Vein endothelial cell (primary cell): ENCODE measurements at places on chromosomes 7 and 10. TPM values are rescaled to one million over a fixed set of nuclear protein-coding genes. Genes with fewer than 3 reads are reported as not detected.

The OR2A1 gene
- not detected in 2 replicates for total RNA-seq

The FIS1 gene
- total RNA-seq = 153 and 200 TPM in 2 replicates

The MEIG1 gene
- total RNA-seq = not detected in 2 replicates

The SH2D4B gene
- under 0.01 and 0.10 TPM in 2 replicates for total RNA-seq

The GPER1 gene
- 2.3 and 4.5 TPM in 2 replicates for total RNA-seq

The STEAP1B gene
- total RNA-seq = 37.2 and 44.8 TPM in 2 replicates

The HERC4 gene
- total RNA-seq = 41.2 and 68.8 TPM in 2 replicates

The ANXA11 gene
- total RNA-seq = 58.7 and 60.1 TPM in 2 replicates

The FBXL13 gene
- 0.76 and 0.98 TPM in 2 replicates for total RNA-seq

The PYROXD2 gene
- total RNA-seq = 0.96 and 2.3 TPM in 2 replicates

The SPDYE3 gene
- total RNA-seq = not detected in 2 replicates

The VENTX gene
- not detected in 2 replicates for total RNA-seq

The IFIT3 gene
- total RNA-seq = 5.4 and 7.5 TPM in 2 replicates

The TRIL gene
- 1.8 and 4.2 TPM in 2 replicates for total RNA-seq

The RET gene
- not detected in 2 replicates for total RNA-seq

The MBL2 gene
- not detected in 2 replicates for total RNA-seq

The GPR85 gene
- 0.98 and 2.8 TPM in 2 replicates for total RNA-seq

The TMEM270 gene
- not detected in 2 replicates for total RNA-seq

The DRGX gene
- not detected in 2 replicates for total RNA-seq

The SLC35G1 gene
- 3.3 and 4.5 TPM in 2 replicates for total RNA-seq

The GIMAP7 gene
- 25.2 and 31.6 TPM in 2 replicates for total RNA-seq

The UPP1 gene
- total RNA-seq = 16.7 and 34.9 TPM in 2 replicates

The SLC39A12 gene
- not detected in 2 replicates for total RNA-seq

The TAS2R60 gene
- total RNA-seq = not detected in 2 replicates

The GBF1 gene
- total RNA-seq = 50.9 and 51.3 TPM in 2 replicates

The TMEM72 gene
- not detected in 2 replicates for total RNA-seq

The FEZF1 gene
- total RNA-seq = not detected in 2 replicates

The TAS2R41 gene
- 0.19 TPM in 1 of 2 replicates, not detected in the other for total RNA-seq

The CPA1 gene
- total RNA-seq = not detected in 2 replicates

The SSC4D gene
- 0.38 and 0.65 TPM in 2 replicates for total RNA-seq

The ANXA8L1 gene
- 0.19 TPM in 1 of 2 replicates, not detected in the other for total RNA-seq

The GRID2IP gene
- total RNA-seq = not detected in 2 replicates

The NPC1L1 gene
- total RNA-seq = not detected in 2 replicates

The FGF8 gene
- not detected in 2 replicates for total RNA-seq

The AKR1C8 gene
- total RNA-seq = not detected in 2 replicates

The FAM24A gene
- not detected in 2 replicates for total RNA-seq

The CALHM1 gene
- total RNA-seq = not detected in 2 replicates

The ASB15 gene
- total RNA-seq = not detected in 2 replicates

The IFIT1 gene
- total RNA-seq = 1.3 and 1.6 TPM in 2 replicates

The ASB4 gene
- total RNA-seq = not detected in 2 replicates

The TMEM178B gene
- under 0.01 TPM in 1 of 2 replicates, not detected in the other for total RNA-seq
